Fibroblast of skin of right quadriceps (primary cell): ENCODE measurements at places on chromosomes 12 and 14.

DNA sequence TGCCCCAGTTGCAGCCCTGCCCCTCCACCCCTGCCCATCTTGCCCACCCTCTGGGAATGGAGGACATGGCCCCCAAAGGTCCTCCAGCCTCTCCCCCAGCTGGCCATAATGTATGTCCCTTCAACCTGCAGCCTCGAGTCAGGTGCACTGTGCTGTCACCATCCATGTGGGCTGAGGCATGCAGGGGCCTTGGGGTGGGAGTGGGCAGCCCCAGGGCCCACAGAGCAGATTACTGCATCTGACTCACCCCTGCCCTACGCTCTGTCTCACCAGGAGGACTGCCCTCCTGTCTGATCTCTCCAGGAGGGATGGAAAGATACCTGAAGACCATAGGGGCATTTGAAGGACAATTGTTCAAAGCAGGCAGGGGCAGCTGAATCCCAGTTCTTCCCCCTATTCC is 13.3 kb downstream of the SYNDIG1L start:
- no peak for DNase-seq

GRCh38 chr12:48380596-48380995 is 29.9 kb upstream of the ZNF641 start:
- no peak for DNase-seq

DNA sequence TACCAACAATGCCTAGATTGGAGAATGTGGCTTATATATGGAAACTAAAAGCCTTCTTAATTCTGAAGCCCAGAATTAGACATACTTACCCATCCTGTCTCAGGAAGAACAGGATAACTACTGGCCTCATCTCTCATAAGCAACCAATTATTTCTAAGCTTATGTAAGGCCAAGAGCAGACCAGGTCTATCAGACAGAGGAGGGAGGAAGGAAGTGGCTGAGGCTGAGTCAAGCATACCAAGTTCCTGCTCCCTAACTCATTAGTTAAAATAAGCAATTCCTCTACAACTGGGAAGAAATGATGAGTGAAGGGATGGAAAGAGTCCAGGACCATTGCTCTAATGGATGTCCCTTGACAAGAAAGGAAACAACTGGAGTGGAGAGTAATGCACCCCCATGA is 27.0 kb upstream of the INSM2 start:
- peak; percentile 60 for DNase-seq

DNA sequence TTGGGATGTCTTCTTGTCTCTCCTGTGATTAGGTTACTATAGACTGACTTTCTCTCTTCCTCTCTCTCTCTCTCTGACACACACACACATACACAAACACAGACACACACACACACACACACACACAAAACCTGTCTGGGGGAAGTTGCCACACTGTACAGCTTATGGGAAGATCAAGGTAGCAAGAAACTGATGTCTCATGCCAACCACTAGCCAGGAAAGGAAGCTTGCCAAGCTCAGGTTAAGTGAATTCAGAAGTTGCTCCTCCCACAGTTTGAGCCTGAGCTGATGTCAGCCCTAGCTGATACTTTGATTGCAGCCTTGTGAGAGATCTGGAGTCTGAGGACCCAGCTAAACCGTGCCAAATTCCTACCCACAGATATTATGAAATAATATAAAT is 67.1 kb downstream of the PPFIA2 start:
- DNase-seq: no peak

GRCh38 chr12:13090054-13090453 is 13.4 kb downstream of the GSG1 start:
- DNase-seq: no peak

- DNase-seq: no peak
These were observed 34.8 kb downstream of the IRF2BPL start for GRCh38 chr14:76993752-76994151.

GRCh38 chr14:89927186-89927865 is 27.2 kb downstream of the EFCAB11 start:
- no peak for DNase-seq
